CD4-positive, alpha-beta T cell treated with Interleukin-15 for 1 hour (primary cell): ENCODE measurements at places on chromosomes 4 and X.

- DNase-seq: peak; percentile 38
These were observed 13.1 kb upstream of the AMTN start for GRCh38 chr4:70505151-70505748.

DNA sequence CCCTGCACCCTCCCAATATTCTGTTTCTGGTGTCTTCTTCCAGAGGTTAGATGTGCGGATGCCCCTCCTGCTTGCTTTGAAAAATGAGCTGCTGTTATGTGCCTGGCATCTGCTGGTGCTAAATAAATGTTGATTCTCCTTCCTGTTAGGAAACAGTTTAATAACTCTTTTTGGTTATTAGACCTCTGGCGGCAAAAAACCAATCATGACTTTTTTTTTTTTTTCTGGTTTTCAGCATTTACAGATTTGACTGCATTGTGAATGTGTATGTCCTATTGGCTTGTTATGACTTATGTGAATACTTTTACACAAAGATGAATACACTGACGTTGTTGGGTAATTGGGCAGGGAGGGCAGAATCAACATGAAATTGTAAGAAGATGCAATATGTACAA, 13.6 kb upstream of the TMEM156 start:
- DNase-seq: no peak

DNA sequence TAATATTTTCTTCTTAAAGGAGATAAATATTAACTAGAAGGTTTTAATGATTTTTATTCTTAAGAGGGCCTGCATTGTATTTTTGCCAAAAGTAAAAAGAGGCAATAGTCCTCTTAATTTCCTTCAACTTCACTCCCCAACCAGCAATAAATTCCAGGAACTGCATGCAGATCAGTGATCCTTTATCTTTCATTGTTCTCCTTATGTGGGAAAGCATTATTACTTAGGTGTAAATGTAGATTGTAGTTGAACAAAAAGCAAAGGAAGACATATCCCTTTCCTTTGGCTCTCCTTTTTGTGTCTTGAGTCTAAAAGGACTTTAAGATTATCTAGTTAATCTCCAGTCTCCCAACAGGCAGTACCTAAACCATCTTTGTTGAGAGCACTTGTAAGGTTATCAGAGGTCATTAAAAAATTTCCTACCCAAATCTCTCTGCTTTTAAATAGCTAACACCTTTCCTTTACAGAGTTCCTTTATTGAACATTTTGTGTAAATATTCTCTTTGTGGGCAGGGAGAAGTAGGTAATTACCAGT, 55.3 kb downstream of the RAPGEF2 start:
- no peak for DNase-seq

GRCh38 chr4:72569719-72570235, 756 bp upstream of the ADAMTS3 start:
- no peak for DNase-seq

DNA sequence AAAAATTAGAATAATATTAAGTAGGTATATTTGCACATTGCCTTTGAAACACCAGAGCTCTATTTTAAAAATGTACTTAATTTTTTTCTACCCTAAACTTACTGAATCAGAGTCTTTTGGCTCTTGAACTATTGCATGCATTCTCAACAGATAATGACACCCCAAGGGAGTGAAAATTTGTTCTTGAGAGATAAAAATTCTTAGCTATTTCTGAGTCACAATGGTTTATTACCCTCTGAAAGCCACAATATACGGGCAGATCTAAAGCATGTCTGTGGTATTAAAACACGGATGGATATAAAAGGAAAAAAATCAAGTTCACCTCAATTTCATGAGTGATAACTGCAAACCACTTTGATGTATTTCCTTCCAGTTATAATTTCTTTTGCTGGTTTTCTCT, 636.3 kb upstream of the FTHL17 start:
- DNase-seq: no peak

GRCh38 chr4:168269896-168270295, 48.7 kb downstream of the DDX60 start:
- no peak for DNase-seq

DNA sequence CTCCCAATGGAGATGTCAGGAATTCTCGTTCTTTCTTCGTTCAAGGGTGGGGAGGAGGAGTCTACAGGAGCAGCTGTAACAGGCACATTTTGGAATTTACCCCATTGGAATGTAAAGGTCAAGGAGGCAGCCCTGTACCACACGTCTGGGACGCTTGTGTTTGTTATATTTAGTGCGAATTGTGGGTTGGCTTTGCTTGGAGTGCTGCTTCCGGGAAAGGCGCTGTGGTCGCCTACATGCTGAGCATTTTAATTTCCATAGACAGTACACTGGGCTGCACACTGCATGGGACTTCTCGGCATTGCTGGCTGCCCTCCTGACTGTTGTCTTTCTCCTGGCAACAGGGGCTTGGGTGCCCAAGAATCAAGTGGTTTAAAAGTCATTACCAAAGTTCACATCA, 12.8 kb downstream of the GYG2 start:
- DNase-seq: no peak

- DNase-seq: no peak
These were observed 4.1 kb upstream of the MANBA start for GRCh38 chr4:102764901-102765300.

DNA sequence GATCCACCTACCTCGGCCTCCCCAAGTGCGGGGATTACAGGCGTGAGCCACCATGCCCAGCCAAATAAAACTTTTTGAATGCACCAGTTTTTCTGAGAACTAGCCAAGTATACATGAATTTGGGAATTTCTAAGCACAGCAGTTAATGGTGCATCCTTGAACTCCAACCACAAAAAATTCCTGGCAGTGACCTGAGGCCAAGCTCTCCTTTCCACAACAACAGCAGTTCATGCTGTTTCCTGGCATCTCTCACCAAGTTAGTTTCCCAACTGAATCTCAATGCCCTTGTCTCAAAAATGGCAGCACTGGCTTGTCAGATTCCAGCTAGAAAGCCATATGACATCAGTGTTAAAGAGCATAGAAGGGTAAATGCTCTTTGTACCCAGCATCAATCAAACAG, 15.9 kb upstream of the XKRX start:
- no peak for DNase-seq

DNA sequence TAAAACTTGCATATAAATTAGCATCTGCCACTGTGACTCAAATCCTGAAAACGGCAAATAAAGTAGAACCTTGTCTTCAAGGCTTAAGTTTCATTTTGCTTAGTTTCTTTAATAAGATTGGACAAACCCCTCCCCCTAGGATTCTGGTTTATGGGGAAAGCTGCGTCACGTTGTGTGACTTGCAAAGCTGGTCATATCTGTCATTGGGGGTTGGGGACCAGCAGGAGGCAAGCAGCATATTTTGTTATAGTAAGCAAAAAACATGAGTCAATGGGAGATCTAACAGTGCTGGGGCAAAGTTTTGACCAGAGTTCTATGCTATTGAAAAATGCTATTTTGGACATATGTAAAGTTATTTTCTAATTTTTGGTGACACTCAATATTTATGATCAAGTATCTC, 407.3 kb downstream of the PCDH18 start:
- DNase-seq: no peak

DNA sequence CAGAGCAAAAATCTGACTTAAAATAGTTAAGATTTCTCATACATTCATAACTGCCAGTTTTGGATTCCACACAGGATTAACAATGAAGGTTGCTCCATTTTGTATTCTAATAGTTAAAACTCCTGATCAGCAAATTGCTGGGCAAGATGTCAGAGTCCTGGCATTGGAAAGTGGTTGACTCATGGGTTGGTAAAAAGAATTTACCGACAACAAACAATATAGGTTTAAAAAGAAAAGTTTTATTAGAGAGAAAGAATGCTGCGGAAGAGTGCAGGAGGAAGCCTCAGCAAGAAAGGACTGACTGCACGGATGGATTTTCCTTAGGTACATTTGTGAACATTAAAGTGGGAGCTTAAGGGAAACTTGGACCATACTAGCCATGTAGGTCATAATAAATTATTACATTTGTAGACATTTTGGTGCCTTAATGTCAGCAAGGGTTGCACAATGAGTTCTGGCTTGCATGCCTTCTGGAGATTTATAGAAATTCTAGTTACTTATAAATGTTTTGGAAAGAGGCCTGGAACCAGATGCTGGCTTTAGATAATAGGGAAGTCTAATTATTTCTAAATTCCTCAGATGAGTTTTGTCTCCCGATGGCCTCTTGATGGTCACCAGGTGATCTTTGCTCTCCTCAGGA, 25.4 kb upstream of the IL2 start:
- DNase-seq: no peak

DNA sequence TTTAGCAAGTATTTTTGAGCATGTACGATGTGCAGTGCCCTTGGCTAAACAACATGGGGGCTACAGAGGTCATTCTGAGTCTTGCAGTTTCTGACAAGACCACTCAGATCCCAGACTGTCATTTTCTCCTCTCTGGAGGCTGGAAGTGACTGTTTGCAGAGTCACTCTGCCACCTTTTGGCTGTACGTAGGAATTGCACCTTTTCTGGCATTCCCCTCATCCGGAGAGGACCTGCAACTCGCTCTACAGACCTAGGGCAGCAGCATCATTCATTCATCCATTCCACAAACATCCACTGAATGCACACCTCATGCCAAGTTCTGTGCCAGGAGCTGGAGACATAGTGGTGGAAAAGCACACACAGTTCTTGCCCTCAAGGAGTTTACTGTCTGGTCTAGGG, 160.4 kb upstream of the GPR101 start:
- DNase-seq: no peak

DNA sequence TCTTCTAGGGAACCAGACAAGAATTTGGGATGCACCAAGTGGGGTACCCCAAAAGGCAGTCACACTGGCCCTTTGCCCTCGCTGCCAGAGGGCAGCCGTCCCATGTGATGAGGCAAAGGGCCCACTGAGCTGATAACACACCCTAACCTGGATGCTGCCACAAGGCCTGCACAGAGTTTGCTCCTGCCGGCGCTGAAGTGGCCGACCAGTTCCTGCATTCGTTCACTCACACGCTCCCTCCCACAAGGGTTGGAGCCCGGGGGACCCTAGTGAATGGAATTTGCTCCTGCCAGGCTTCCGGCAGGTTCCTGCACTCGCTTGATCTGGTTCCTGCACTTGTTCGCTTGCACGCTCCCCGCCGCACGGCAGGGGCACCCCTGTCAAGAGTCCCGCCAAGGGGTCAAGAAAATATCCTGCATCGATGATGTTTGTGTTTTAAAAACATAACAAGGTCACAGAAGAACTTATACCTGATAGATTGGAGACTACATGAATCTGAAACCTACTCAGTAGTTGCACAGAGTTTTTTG, 296.4 kb upstream of the VCX start:
- DNase-seq: no peak

- no peak for DNase-seq
These were observed 80.9 kb downstream of the CNGA2 start for GRCh38 chrX:151815398-151815797.

DNA sequence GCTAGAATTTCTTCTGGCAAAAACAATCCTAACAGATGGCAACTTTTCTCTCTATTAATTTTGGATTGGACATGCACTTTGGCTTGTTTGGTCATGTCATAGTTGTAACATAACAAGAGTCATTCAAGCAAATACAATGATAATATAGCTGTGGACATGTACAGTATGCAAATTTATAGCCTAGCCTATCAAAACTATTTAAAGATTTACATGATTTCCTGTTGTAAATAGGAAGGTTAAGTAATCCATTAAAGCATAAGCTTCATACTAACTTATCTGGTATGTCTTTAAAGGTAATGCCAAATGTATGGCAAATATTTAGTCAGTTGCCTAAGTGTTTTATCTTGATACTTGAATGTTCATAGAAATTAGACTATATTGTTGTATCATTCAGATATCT, 45.3 kb downstream of the RPA4 start:
- DNase-seq: no peak

DNA sequence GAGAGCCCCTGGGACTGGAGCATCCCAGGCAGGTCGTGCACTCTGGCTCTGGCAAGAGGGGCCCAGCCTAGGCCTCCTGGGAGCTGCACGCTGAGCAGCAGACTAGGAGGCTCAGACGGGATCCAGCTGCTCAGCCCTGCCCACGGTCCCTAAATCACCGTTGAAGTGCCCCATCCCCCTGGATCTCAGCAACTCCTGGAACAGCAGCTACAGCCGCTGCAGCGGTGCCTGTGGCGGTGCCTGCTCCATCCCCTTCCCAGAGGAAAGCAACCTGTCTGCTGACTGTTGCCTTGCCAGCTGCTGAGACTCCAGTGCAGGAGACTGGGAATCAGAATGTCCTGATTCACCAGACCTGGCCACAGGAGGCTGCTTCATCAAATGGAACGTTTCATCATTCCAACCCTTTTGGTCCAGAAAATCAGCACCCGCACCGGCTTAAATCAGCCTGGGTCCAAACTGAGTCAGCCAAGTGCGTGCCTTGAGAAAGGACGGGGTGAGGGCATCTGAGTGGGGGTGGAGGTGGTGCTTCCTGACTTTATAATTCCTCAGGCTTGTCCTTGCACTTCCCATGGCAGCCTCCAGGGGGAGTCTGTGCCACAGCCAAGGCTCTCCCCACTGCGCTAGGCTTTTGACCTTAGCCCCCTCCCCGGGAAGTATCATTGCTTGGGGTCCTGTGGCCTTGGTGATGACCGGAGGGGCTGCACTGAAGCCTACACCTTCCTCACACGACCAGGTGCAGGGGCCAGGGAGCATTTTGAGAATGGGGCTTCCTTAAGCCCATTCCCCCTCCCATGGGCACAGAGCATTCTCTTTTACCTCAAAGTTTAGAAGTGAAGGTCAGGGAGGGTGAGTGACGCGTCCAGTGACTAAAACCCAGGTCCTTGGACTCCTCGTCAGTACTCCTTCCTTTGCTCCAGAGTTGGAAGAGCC, 6.5 kb downstream of the ZNF185 start:
- no peak for DNase-seq

DNA sequence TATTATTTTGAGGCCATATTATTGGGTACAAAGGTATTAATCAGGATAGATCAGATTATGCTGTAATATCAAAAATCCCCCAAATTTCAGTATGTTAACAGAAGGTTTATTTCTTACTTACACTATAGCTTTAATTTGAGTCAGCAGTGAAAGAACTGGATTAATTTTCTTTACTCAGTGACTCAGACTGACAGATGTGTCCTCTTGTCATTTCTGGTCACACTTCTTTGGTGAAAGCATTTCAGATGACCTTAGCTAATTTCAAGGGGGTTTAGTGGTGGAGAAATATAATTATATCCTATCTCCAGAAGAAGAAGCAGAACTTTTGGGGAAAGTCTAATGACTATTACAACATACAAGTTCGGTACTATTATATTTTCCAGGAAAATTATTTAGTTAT, 12.4 kb downstream of the DDIT4L start:
- no peak for DNase-seq

DNA sequence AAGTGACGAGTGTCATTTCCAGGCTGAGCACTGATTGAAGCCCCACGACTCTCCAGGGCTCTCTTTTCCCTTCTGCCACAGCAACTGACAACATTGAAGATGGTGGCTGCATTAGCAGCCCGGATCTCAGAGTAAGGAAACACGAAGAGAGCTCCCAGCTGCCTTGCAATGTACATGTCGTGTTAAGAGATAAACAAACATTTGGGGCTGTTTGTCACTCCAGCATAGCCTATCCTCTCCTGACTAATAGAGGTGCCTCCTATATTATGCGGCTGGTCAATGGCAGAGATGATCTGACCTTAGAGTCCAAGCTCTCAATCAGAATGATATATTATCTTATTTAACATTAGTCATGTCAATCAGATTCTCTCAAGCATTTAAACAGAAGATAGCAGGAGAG, 38.6 kb downstream of the ATXN3L start:
- DNase-seq: no peak

- DNase-seq: no peak
These were observed 24.9 kb upstream of the ETNPPL start for GRCh38 chr4:108787724-108788123.

GRCh38 chr4:134798573-134798972, 597.0 kb upstream of the PABPC4L start:
- no peak for DNase-seq

GRCh38 chr4:147123146-147123545, 177.5 kb upstream of the TTC29 start:
- no peak for DNase-seq

- no peak for DNase-seq
These were observed 22.5 kb downstream of the ZNF721 start for GRCh38 chr4:476501-476900.
